ENCODE measurements at places on chromosomes 5 and 9. TPM values are rescaled to one million over a fixed set of nuclear protein-coding genes. Genes with fewer than 3 reads are reported as not detected.

FRRS1L gene
- 2.4 TPM for polyA plus RNA-seq

ADGRV1 gene
- polyA plus RNA-seq: 11.3 TPM

GABRG2 gene
- 0.18 TPM for polyA plus RNA-seq

IL13 gene
- polyA plus RNA-seq: 0.12 TPM

SLC6A7 gene
- 0.17 TPM for polyA plus RNA-seq

PCDHGB1 gene
- 1.7 TPM for polyA plus RNA-seq

RLN1 gene
- 0.65 TPM for polyA plus RNA-seq

PCSK1 gene
- 0.25 TPM for polyA plus RNA-seq

PCDHB1 gene
- polyA plus RNA-seq: 0.15 TPM

TAF1L gene
- 0.07 TPM for polyA plus RNA-seq

F12 gene
- 22.1 TPM for polyA plus RNA-seq

JAKMIP2 gene
- 4.9 TPM for polyA plus RNA-seq

ELOVL7 gene
- 16.1 TPM for polyA plus RNA-seq

MCTP1 gene
- 7.8 TPM for polyA plus RNA-seq

FGD3 gene
- 6.8 TPM for polyA plus RNA-seq

OTP gene
- not detected for polyA plus RNA-seq

TIMD4 gene
- 0.16 TPM for polyA plus RNA-seq

FSTL4 gene
- 1.5 TPM for polyA plus RNA-seq

ERMP1 gene
- polyA plus RNA-seq: 44.3 TPM

EXOSC3 gene
- polyA plus RNA-seq: 39.5 TPM

ANKRD34B gene
- 0.44 TPM for polyA plus RNA-seq

CAMSAP1 gene
- 26.0 TPM for polyA plus RNA-seq

RANBP17 gene
- polyA plus RNA-seq: 15.7 TPM

UNC5A gene
- polyA plus RNA-seq: 0.34 TPM

BASP1 gene
- polyA plus RNA-seq: 76.6 TPM

DAP gene
- polyA plus RNA-seq: 123 TPM

MYOZ3 gene
- 8.6 TPM for polyA plus RNA-seq

TRIM7 gene
- polyA plus RNA-seq: 0.42 TPM

CDH9 gene
- polyA plus RNA-seq: 8.6 TPM

PCDHGA1 gene
- 1.7 TPM for polyA plus RNA-seq

EGFLAM gene
- polyA plus RNA-seq: 8.5 TPM

All from renal pelvis (tissue), 12 donors.